ENCODE measurements at places on chromosomes 12 and 14.

DNA sequence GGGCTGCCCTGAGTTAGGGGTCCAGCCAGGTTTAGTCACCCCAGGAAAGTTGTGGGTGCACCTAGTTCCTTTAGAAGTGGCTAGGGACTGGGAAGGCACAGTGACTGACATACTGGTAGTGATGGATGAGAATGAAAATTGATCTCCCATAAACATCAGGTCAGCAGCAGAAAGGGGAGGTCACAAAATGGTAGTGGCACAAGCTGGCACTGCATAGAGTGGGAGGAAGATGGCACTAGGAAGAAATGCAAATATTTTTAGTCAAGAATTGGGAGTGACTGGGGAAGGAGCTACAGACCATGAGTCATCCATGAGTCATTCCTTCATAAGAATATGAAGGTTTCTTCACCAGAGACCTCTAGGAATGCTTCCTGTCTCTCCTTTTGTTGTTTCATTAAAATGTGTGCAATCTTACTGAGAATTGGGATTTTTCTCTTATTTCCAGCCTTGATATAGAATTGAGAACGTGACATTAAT, 198.3 kb upstream of the AMIGO2 start:
- DNase-seq, result no peak

DNA sequence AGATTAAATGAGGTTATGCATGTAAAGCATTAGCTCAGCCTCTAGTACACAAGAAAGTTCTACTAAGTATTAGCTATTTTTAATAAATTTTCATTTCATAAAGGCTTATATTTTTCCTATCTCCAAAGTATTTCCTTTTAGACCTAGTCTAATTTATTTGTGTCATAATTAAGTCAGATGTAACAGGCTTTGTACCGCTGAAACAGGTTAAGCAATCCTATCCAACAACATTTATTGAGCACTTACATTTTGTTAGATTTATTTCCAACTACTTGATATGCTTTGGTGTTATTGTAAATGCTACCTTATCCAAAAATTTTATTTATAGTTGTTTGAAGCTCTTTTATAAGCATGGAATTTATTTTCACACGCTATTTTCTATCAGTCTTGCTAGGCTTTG, 1.8 kb upstream of the PARP2 start:
- DNase-seq, result no peak

DNA sequence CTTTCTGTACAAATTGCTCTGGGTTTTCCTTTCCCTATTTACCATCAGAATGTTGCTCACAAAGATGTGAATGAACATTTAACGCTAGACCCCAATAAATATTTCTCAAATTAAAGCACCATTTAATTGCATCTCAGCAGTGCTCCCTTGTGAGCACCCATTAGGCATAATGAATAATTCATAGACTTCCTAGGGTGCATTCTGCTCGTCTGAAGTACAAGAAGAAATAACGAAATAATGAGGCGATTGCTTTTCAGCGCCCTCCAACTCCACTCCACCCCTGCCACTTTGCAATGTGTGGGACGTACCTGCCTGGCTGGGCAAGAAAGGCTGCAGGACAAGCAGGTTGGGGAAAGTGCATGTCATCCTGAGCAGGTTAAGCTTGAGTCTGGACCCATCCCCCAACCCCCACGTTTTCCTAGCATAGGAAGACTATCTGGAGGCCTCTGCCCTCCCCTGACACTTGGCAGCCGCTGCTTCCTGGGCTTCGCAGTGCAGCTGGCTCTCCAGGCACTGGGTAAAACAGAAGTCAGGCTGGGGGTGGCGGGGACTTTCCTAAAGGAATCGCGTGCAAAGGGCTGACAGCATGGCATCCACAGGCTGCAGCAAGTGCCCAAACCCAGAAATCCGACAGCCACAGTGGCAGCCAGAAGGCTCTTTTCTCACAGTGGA, 253.7 kb downstream of the DUSP6 start:
- no peak for DNase-seq

- DNase-seq, result no peak
These were observed 52.4 kb upstream of the STON2 start for GRCh38 chr14:81452341-81453133.

DNA sequence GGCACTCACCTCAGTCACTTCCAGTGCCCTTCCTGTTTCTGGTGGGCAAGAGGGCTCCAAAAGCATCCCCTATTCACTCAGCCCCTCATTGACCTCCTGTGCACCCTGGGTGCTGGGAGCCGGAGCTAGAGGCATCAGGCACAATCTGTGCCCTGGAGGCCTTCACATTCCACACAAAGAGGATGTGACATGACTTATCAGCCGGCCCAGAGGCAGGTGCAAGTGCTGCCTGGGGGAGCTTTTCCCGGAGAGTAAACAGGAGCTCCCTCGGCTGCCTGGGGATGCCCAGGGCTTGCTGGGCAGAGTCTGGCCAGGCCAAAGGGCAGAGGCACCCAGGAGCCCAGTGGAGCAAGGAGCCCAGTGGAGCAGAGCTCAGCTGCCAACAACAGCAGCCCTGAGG, 64.5 kb downstream of the BCL11B start:
- no peak for DNase-seq

Measured in renal cortex interstitium (tissue), 15 donors.